Lower lobe of right lung (tissue), 2 donors: ENCODE measurements at places on chromosomes 6 and 20. TPM values are rescaled to one million over a fixed set of nuclear protein-coding genes. Genes with fewer than 3 reads are reported as not detected.
A peak's percentile ranks its signal among the peaks of the same experiment; 100 is the strongest.

Gene ANKEF1
- total RNA-seq = 3.8 TPM

DNA sequence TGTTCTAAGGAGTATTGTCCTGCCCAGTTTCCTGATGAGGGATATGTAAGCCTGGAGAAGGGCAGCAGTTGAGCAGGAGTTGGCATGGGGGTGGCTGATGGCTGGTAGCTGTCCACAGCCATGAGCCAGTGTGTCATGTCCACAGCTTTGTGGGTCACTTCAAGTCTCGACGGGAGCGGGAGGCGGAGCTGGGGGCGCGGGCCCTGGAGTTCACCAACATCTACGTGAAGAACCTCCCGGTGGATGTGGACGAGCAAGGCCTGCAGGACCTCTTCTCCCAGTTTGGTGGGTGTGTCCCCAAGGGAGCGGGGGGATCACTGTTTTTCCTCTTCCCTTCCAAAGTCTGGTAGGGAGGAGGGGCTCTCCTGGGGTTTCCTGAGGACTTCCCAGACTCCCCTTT lies 8.9 kb downstream of the PABPC1L start:
- DNase-seq = no peak
- H3K4me3 ChIP-seq = no peak overlapping the region
- no peaks in the 10 kb centered on the region for H3K27me3 ChIP-seq
- H3K36me3 ChIP-seq = peaks cover 7% of the 10 kb centered on the region
- no peak overlapping the region for H3K27ac ChIP-seq

DNA sequence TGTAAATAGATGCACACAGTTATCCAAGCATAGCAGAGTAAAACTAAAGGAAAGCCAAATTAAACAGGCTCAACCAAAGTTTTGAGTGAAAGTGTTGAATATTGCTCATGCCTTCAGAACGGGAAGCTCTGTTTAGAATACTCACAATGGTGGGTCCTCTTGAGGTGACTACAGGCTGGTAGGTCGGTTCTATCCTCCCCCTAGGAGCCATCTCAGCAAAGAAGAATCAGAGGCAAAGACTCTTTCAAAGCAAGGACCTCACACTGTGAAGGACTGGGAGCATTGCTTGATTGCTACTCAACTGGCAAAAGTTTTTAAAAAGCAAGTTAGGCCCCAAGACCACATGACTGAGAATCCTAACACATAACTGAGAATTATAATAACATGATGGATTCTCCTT lies 88.4 kb upstream of the JAG1 start:
- H3K27me3 ChIP-seq = no peaks in the 10 kb centered on the region
- H3K27ac ChIP-seq = no peak overlapping the region
- H3K36me3 ChIP-seq = no peaks in the 10 kb centered on the region
- no peaks in the 10 kb centered on the region for H3K4me1 ChIP-seq
- no peak for DNase-seq

- H3K27me3 ChIP-seq = no peaks in the 10 kb centered on the region
- H3K27ac ChIP-seq = no peak overlapping the region
- DNase-seq = no peak
- H3K36me3 ChIP-seq = no peaks in the 10 kb centered on the region
- H3K4me1 ChIP-seq = peaks cover 30% of the 10 kb centered on the region
Observed at GRCh38 chr6:166588691-166589336, 2.3 kb upstream of the RAMACL start.

DNA sequence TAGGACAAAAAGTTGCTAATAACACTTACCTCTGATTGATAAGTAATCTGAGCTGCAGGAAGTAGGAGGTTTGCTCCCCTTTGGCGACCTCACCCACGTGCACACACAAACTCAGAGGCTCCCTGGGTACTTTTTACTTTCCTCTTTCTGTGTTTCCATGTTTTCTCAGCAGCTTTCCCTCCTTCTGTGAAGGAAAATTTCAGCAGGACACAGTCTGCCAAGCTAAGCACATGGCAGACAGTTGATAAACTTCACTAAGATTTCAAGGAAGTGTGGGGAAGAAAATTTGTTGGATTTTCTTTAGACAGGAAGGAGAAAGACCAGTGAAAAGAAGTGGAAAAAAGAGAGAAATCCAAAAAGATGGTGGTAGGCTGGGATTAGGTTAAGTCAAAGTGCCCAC lies 215.5 kb upstream of the ARG1 start:
- no peak overlapping the region for H3K4me3 ChIP-seq
- no peaks in the 10 kb centered on the region for H3K36me3 ChIP-seq
- H3K4me1 ChIP-seq = no peaks in the 10 kb centered on the region
- no peak overlapping the region for H3K27ac ChIP-seq

- H3K4me3 ChIP-seq = no peak overlapping the region
- no peaks in the 10 kb centered on the region for H3K36me3 ChIP-seq
- peak overlapping the region; percentile 36 for H3K27ac ChIP-seq
- no peaks in the 10 kb centered on the region for H3K4me1 ChIP-seq
- DNase-seq = no peak
- H3K27me3 ChIP-seq = no peaks in the 10 kb centered on the region
Observed at GRCh38 chr20:57224641-57225138, 41.8 kb downstream of the BMP7 start.

Gene ASF1A
- 25.9 TPM for total RNA-seq

DNA sequence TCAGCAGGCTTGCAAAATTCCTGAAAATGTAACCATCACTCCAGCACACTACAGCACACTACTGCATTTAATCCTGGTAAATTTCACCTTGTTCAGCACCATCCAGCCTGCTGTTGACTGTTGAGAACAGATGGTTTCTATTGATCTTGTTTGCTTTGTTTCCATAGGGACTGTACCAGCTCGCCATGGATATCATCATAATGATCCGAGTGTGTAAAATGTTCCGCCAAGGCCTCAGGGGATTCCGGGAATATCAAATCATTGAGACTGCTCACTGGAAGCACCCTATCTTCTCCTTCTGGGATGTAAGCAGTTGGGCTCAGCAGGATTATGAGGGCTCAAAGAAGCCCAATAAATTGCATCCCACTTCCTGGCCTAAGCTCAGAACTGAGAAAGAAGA lies 4.1 kb downstream of the CNBD2 start:
- no peaks in the 10 kb centered on the region for H3K36me3 ChIP-seq
- H3K27me3 ChIP-seq = no peaks in the 10 kb centered on the region
- no peak for DNase-seq
- no peaks in the 10 kb centered on the region for H3K4me1 ChIP-seq
- H3K4me3 ChIP-seq = no peak overlapping the region

- no peak overlapping the region for H3K4me3 ChIP-seq
- no peak for DNase-seq
- no peaks in the 10 kb centered on the region for H3K4me1 ChIP-seq
- H3K27ac ChIP-seq = no peak overlapping the region
Observed at GRCh38 chr6:56806368-56806767, 148.5 kb upstream of the BEND6 start.

Gene C6orf15
- total RNA-seq = not detected

Gene SLC22A2
- total RNA-seq = not detected

Gene VGLL2
- not detected for total RNA-seq

Gene PRDM1
- 13.9 TPM for total RNA-seq

Gene POPDC3
- 0.80 TPM for total RNA-seq

Gene TCFL5
- total RNA-seq = 8.2 TPM

GRCh38 chr6:111759331-111759835 lies 113.9 kb downstream of the FYN start:
- DNase-seq = no peak
- peaks cover 65% of the 10 kb centered on the region for H3K4me1 ChIP-seq
- peak overlapping the region; percentile 17 for H3K4me3 ChIP-seq
- H3K27me3 ChIP-seq = no peaks in the 10 kb centered on the region
- no peaks in the 10 kb centered on the region for H3K36me3 ChIP-seq
- H3K27ac ChIP-seq = peak overlapping the region; percentile 72

DNA sequence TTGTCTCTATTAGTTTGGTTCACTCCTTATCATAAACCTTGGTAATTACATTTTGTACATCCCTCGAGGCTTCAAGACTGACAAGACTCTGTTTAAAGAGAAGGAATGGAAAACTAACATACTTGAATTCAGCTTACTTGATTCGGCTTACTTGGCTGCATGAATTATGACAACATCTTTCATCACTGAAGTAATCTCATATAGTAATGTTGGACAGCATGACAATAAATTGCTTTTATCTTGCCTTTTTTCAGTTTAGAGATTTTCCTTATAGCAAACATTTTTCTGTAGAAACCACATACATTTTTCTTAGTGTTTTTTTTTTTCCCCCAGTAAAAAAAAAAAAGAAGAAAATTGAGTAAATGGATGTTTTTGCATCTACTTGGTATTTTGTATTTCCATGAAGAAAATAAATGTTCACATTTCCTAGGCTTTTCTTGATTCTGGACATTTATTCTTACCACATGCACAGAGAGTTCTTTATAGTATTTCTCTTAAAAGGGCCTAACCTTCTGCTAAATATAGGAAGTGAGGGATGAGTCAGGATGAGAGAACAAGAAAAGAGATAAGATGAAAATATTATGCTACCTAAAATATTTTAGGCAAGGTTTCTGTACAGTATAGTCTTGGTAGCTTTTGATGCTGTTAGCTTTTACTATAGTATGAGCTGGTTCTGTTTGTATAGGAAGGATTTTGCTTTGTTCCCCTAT lies 101.0 kb upstream of the HDGFL1 start:
- H3K4me1 ChIP-seq = peaks cover 25% of the 10 kb centered on the region
- DNase-seq = no peak
- H3K27me3 ChIP-seq = no peaks in the 10 kb centered on the region
- no peaks in the 10 kb centered on the region for H3K36me3 ChIP-seq
- H3K4me3 ChIP-seq = no peak overlapping the region

DNA sequence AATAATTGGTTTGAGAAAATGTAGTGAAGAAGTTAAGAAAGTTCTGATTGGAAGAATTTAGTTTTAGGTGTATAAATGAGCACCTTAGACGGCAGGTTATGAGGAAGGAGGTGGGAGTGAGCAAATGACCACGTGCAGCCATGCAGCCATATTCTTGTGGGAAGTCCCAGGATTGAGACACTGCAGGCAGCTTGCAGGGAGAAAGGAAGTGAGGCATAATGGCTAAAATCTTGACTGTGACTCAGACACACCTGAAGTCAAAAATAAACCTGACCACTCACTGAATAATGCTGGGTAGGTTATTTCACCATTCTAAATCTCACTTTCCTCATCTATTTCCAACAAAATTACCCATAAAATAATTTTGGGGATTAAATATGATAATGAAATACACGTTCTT lies 16.6 kb downstream of the DSE start:
- DNase-seq = no peak
- no peaks in the 10 kb centered on the region for H3K36me3 ChIP-seq
- H3K27ac ChIP-seq = no peak overlapping the region
- no peaks in the 10 kb centered on the region for H3K27me3 ChIP-seq

DNA sequence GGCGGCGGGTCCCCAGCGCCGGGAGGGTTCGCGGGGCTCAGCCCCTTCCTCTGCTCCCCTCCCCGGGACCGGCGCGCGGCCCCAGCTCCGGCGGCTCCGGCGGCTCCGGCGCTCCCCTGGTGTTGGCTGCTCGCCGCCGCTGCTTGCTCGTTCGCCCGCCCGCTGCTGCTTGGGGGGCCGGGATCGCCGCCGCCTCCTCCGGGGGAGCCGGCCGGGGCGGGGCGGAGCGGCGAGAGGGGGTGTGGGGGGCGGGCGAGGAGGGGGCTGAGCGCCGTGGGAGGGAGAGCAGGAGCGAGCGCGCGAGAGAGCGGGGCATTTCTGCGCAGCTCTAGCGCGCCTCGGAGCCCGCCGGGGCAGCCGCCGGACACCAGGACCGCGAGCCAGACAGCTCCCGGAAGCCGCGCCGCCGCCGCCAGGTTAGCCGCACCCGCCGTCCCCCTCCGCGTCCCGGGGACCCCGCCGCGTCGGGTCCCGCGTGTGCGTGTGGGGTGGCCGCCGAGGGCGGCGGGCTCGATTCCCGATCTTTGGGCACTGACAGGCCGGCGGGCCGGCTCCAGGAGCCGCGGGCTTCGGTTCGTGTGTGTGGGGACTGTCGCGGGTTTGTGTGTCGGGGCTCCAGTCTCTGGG lies 62.0 kb upstream of the EPB41L1 start:
- H3K4me3 ChIP-seq = peak overlapping the region; percentile 73
- DNase-seq = no peak
- no peaks in the 10 kb centered on the region for H3K27me3 ChIP-seq
- H3K36me3 ChIP-seq = no peaks in the 10 kb centered on the region
- H3K4me1 ChIP-seq = peaks cover 48% of the 10 kb centered on the region

- H3K4me3 ChIP-seq = no peak overlapping the region
- no peak overlapping the region for H3K27ac ChIP-seq
- H3K27me3 ChIP-seq = no peaks in the 10 kb centered on the region
- no peaks in the 10 kb centered on the region for H3K36me3 ChIP-seq
- H3K4me1 ChIP-seq = no peaks in the 10 kb centered on the region
Observed at GRCh38 chr6:68427630-68428029, 207.5 kb upstream of the ADGRB3 start.

Gene EYA4
- total RNA-seq = 2.6 TPM

- no peak overlapping the region for H3K27ac ChIP-seq
- H3K36me3 ChIP-seq = peaks cover 21% of the 10 kb centered on the region
- H3K4me3 ChIP-seq = no peak overlapping the region
- no peak for DNase-seq
- no peaks in the 10 kb centered on the region for H3K27me3 ChIP-seq
- no peaks in the 10 kb centered on the region for H3K4me1 ChIP-seq
Observed at GRCh38 chr6:138310821-138311220, 66.9 kb upstream of the SMIM28 start.

Gene GRIK2
- 0.62 TPM for total RNA-seq

Gene ABHD16B
- total RNA-seq = not detected

DNA sequence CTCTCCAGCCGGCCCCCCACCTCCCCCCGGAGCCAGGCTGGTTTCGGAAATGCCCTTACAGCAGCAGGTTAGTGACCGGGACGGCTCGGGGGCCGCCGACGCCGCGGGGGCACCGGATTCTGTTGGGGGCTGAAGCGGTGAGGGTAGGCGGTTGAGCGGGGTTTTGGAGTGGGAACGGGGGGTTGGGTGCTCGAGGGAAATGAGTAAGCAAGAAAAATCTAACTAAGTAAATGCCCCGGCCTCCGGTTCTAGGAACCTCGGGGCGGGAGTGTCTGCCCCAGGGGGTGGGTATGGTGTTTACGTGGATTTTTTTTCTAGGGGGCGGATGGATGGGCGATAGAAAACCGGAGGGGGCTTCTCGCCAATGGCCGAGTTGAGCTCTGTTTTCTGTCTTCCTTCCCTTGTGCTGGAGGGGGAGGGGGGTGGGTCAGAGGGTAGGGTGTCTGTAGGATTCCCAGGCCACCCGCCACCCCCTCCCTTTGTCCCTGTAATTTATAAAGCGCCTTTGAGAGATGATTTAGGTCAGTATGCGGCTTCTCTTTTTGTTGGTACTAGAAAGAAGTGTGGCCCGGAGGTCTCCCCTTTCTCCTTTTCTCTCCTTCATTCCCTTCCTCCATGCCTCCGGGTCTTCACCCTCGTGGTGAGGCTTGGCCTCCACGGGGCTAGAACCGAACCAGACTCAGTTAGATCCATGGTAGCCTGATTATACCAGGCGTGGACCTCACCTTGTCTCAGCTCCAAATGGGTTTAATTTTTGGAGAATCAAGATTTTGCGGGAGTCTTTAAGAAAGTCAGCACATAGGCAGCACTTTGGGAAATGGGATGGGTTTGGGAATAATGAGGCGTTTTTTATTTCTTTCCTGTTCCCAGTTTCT lies 2.3 kb downstream of the E2F3 start:
- peaks cover 12% of the 10 kb centered on the region for H3K4me1 ChIP-seq
- no peaks in the 10 kb centered on the region for H3K36me3 ChIP-seq
- no peak for DNase-seq
- H3K27ac ChIP-seq = peak overlapping the region; percentile 81
- no peaks in the 10 kb centered on the region for H3K27me3 ChIP-seq
- H3K4me3 ChIP-seq = peak overlapping the region; percentile 79

Gene C20orf141
- total RNA-seq = not detected

GRCh38 chr20:20561841-20562240 lies 150.6 kb downstream of the RALGAPA2 start:
- H3K36me3 ChIP-seq = peaks cover 49% of the 10 kb centered on the region
- no peak for DNase-seq
- H3K4me3 ChIP-seq = no peak overlapping the region
- no peaks in the 10 kb centered on the region for H3K4me1 ChIP-seq

GRCh38 chr6:654136-654535 lies 2.8 kb downstream of the HUS1B start:
- peaks cover 11% of the 10 kb centered on the region for H3K36me3 ChIP-seq
- DNase-seq = no peak
- no peak overlapping the region for H3K4me3 ChIP-seq
